Stimulated activated CD4-positive, alpha-beta T cell treated with anti-CD3 and anti-CD28 coated beads, Interleukin-1b, Interleukin-23, amount 100 ng/mL, for 48 hours (primary cell): ENCODE measurements at places on chromosomes 4 and X.
A peak's percentile ranks its signal among the peaks of the same experiment; 100 is the strongest.

DNA sequence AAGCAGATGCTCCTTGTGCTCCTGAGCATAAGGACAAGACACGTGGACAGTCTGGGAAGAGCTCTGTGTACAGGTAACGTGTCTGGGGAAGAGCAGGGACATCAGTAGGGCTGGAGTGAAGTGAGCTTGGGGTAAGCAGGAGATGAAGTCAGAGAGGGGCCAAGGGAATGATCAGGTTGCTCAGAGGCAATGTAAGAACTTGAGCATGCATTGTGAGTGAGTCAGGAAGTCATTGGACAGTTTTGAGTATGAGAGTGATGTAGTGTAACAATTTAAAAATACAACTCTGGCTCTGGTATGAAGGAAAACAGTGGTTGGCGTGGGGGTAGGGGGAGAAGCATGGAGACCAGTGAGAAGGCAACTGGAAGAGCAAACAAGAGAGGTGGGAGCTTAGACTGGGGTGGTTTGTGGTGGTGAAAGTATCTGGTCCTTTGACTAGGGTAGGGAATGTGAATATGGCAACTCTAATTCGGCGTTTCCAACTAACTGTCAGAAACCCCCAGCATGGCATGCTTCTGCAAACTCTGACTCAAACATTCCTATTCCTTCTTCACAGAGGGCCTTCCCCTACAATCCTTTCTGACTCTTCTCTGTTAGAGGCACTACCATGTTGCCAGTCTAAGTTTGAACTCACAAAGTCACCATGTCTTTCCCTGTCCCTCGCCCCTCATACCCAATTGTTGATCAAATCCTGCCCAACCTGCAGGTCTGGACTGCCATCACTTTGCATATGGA lies 57.2 kb downstream of the STBD1 start:
- DNase-seq: peak; percentile 2

- no peak for DNase-seq
These were observed 20.8 kb upstream of the FAM13A start for GRCh38 chr4:89077761-89078160.

- DNase-seq: no peak
These were observed 94.4 kb upstream of the TTC29 start for GRCh38 chr4:147039976-147040575.

GRCh38 chr4:180665481-180665880 lies 1577.7 kb upstream of the TENM3 start:
- DNase-seq: no peak

DNA sequence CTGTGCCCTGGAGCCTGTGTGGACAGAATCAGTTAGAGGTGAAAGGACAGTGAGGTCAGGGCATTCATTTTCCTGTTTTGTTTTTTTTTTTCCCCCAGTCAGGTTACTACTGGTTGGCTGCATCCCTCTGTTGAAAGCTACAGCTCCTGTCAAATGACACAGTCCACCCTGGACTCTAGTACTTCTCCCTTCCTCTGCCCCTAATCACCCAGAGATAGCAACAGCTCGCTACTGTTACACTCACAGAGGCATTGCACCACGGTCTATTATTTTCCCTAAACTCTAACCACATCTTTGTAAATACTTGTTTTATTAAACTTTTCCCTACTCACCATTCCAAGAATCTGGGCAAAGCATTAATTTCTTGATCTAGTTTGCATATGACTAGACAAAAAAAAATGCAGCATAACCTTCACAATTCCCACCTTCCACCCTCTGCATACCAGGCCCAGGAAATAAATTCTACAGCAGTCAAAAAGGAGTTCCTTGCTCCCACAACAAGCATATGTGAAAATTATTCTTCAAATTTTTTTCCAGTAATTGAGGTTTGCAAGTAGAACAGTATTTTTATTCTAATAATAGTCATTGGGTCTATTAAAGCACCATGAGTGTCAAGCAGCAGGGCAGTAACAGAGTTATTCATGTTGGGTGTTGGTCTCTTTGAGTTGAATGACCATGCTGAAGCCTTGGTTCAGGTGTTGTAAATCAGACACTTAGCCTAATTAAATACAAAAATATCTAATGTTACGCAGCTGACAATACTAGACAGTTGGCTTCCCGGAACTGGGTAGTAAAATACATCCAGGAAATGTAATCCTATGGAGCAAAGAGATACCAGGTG lies 329.2 kb downstream of the INPP4B start:
- DNase-seq: no peak

DNA sequence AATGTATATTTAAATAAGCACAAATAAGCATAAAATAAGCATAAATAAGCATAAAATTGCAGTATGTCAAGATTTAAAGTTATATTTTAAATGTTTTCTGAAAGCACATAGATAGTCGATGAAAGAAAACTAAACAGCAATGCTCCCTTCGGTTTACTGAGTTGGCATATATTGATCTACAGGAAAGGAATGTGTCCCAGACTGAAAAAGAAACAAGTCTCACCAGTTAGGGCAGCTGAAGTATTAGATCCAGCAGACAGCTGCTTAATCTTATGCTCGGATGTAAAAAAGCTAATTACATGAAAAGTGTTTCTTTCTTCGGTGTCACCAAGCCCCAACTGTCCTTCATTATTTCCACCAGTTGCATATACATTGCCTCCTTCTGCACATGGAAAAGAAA lies 8.7 kb downstream of the RPGR start:
- no peak for DNase-seq
